ENCODE measurements at places on chromosomes 13 and 19.

DNA sequence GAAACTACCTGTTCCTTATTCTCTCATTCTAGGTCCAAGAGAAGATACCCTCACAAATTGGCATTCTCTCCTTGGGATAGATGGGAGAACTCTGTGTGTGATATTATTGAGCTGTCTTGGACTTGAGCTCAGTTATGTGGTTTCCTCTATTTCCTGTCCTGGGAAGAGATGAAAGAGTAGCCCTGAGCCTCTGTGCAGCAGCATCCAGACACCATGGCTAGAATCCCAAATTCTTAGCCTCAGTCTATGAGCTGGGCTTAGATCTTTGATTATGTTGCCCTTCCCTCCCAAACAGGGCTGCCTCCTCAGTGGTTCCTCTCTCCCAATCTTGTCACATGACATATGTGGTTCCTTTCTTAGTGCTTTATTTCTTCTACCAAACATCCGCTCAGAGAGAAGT, 290.7 kb downstream of the SPRY2 start:
- DNase-seq = no peak

DNA sequence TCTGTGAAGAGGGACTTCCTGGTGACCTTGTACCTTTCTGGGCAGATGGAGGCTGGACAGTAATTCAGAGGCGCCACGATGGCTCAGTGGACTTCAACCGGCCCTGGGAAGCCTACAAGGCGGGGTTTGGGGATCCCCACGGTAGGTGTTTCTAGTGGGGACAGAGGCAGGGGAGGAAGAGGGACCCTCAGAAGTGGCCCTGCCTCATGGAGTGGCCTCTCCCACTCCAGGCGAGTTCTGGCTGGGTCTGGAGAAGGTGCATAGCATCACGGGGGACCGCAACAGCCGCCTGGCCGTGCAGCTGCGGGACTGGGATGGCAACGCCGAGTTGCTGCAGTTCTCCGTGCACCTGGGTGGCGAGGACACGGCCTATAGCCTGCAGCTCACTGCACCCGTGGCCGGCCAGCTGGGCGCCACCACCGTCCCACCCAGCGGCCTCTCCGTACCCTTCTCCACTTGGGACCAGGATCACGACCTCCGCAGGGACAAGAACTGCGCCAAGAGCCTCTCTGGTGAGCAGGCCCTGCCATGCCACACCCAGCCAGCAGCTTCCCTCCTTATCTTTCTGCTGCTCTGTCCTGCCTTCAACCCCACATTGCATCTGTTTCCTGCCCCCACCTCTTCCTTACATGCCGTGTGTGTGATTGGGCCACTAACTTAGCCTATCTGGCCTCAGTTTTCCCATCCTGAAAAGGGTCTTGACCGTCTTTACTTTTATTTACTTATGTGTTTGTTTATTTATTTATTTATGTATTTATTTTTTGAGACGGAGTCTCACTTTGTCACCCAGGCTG, 7.3 kb downstream of the ANGPTL4 start:
- no peak for DNase-seq

GRCh38 chr19:29858621-29859020, 46.8 kb downstream of the CCNE1 start:
- no peak for DNase-seq

DNA sequence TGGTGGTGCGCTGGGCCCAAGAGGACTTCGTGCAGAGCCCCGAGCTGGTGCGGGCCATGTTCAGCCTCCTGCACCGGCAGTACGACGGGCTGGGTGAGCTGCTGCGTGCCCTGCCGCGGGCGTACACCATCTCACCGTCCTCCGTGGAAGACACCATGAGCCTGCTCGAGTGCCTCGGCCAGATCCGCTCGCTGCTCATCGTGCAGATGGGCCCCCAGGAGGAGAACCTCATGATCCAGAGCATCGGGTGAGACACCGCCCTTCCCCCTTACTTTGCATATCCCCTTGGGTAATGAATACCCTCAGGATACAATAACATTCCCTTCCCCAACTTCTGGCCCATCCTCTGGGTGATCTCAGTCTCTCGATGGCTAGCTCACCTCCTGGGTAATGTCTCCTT, 60.9 kb downstream of the RYR1 start:
- DNase-seq = no peak

DNA sequence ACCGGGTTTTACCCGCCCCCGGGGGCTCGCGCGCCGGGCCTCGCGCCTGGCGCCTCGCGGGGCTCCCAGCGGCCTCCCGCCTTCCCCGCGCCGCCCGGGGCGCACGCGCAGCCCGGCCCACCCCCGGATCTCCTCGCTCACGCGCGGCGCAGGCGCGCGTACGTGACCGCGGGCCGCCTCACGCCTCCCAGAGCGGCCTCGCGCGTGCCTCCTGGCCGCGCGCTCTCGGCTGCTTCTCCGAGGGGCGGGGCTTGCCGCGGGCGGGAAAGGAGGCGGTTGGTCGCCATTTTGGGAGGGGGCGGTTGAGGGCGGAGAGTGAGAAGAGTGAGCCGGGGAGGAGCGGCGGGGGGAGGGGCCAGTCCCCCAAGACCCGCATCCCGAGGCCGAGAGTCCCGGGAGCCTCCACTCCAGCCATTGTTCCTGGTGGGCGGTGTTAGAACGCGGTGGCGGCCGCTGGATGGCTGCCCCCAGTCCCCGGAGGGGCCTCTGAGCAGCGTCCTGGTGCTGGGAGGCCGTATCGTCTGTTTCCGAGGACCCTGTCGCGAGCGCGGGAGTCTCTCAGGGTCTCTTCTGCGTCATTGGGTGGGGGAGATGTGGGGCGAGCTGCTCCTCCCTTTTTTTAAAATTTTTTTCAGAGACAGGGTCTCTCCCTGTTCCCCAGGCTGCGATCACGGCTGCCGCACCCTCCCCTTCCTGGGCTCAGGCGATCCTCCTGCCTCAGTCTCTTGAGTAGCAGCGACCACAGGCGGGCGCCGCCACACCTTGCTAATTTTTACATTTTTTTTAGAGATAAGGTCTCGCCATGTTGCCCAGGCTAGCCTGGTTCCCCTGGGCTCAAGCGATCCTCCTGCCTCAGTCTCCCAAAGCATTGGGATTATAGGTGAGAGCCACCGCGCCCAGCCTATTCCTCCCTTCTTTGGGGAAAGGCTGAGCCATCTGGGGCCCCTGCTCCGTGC, at the start of gene ZNF541:
TSS of gene ZNF541 (minus strand) at position 78 of the 956 bp plus-strand sequence. CDS start 17,292 bp downstream, outside the sequence.
- peak; percentile 68 for DNase-seq

GRCh38 chr19:17865364-17866311, 5.9 kb downstream of the RPL18A start:
- DNase-seq = no peak

- DNase-seq = no peak
Measured at GRCh38 chr13:99384468-99384867, 77.3 kb upstream of the GPR183 start.

DNA sequence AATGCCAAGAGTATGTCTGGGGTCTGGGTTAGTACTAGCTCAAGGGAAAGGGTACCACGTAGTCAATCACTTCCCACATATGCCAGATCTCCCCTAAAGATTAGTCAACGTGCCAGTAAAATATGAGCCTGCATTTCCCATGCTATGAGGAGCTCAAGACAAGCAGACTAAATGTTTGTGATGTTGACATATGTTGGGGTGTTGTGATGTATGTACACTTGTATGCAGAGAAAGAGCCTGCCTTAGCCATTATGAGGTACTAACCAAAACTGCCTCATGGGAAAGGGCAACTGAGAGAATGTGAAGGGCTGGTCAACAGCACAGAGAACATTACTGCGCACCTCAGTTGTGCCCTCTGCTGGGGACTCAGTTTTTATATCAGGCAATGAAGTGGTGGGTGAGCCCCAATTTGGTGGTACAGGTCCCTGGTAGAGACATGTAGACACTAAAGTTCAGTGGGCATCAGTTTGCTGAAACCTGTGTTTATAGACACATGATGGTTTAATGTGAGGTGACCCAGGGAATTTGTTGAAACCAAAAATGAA, 287.0 kb downstream of the DCT start:
- no peak for DNase-seq

- no peak for DNase-seq
Measured at GRCh38 chr13:73210218-73210883, 151.5 kb downstream of the KLF5 start.

GRCh38 chr19:35260694-35261304, 8.0 kb upstream of the USF2 start:
- no peak for DNase-seq

DNA sequence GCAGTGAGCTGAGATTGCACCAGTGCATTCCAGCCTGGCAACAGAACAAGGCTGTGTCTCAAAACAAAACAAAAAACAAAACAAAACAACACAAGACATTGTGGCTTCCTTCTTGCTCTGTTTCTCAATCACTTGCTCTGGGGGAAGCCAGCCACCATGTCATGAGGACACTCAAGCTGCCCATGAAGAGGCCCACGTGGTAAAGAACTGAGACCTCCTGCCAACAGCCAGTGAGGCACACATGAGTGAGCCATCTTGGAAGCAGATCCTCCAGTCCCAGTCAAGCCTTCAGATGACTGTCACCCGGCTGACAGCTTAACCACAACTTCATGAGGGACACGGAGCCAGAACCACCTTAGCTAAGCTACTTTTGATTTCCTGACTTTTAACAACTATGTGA, 25.2 kb downstream of the CPT1C start:
- DNase-seq = no peak

GRCh38 chr19:39428283-39429112, 7.3 kb downstream of the RPS16 start:
- no peak for DNase-seq

DNA sequence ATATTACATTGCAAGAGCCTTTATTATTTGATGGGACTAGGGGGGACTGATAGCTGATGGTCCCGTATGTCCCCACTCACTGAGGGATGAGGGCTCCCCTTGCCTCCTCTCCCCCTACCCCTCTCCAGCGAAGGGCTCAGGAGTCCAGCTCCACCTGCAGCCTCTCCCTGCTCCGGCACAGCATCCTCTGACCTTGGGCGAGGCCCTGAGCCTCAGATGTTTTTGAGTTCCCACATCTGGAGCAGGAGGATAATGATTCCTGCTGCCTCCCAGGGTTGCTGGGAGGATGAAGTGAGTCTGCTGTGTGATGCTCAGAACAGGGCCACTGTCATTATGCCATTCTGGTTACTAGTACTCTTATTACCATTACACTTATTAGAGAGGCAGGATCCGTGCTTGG, 15.0 kb downstream of the PAK4 start:
- DNase-seq = no peak

DNA sequence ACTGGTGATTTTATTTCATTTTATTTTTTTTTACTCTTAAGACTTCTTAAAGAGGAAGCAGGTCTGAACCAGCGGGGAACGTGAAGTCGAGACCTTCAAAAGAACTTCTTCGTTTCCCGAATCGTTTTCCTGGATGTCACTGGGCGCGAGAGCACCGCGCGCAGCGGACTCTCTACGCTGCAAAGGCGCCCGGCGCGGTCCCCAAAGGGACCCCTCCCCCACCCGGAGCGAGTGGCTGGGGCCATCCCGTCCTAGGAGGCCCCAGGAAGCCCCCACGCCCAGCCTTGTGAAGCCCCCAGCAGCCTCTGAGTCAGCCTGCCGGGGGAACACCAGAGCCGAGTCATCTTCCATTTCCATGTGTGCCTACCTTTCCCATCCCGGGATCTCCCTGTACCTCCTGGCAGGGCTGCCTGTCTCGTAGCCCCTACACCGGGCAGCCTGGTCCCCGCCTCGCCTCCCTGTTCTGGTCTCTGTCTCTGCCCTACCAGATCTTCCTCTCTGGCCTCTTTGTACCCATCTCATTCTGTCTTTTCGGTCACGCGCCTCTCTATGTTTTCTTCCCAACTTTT, 608 bp downstream of the CD70 start:
- DNase-seq = no peak

DNA sequence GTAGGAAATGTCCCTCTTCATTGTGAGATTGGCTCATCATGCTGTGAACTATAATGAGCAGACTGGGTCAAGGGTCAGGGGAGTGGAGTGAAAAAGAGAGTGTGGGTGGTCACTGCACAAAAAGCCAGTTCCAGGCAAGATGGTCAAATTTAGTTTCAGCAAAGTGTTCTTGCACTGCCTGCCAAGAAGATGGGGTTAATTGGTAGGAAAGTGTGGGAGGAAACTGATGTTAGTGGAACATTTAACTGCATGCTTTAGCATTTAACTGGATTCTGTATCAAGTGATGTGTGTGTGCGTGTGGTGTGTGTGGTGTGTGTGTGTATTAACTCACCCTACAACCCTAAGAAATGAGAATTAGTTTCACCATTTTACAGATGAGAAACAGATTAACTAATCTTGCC, 131.6 kb downstream of the COG6 start:
- DNase-seq = no peak

DNA sequence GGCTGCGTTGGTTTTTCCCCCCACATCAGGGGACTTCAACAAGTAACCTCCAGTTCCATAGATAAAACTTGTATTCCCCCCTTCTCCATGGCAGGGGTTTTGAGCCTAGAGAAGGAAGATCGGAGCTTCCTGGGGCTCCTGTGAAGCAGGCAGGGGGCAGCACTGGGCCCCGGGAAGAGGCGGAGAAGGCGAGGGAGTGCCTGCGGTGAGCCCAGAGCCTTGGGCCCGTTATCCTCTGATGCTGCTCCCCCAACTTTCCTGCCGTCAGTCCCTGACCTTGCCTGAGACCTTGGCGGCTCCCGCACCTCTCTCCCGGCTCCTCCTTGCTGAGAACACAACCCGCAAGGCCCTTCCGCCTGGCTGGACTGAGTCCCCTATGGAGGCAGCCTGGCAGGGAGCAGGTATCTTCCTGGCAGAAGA, 2.5 kb downstream of the LIPE start:
- DNase-seq = no peak

DNA sequence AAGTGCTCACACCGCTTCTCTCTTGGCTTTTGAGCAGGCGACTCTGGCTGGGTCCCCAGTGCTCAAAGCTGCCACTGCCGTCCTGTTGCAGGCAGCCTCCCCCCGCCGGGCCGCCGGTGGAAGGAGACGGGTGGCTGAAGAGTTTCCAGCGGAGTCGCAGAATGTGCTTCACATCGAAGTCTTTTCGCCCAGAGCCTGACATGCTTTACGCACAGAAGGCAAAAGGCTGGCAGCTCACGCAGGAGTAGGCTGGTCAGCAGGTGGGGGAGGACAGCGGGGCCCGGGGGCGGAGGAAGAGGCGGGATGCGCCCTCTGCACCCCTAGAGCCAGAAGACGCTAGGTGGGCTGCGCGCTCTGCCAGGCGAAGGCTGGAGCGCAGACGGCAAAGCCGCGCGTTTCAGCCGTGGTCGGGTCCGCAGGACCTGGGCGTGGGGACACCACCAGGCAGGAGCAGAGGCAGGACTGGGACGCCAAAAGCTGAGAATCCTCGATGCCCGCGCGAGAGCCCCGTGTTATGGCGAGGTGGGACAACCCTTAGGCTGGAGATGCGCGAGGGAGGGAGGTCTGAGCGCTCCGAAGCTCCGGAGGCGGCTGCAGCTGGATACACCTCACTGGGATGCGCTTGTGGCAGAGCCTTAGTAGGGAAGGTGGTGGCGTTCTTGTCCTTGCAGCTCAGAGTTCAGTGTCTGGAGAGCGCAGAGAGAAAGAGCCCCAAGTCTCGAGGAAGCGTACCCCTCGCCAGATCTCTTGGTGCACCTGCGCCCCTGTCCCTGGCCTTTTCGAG, at the start of gene ATXN8OS:
TSS of gene ATXN8OS (plus strand) at position 329 of the 784 bp plus-strand sequence.
- no peak for DNase-seq

- no peak for DNase-seq
Measured at GRCh38 chr13:32733690-32734089, 147.4 kb downstream of the PDS5B start.

DNA sequence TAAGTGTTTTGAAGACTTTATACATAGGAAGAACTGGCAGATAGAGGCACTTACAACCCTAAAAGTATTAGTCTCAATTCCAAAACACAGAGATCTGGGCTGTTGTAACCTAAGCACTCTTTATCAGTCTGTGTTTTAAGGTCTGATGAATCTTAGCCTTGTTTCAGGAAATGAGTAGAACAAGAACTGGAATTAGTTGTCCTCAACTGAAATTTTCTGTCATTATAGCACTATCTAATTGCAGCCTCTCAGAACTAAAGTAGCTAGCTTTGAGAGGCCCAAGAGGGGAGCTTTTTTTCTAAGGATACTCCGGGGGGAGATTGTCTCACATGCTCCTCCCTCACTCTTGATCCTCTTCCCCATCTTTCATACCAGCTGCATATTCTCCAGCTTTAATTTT, 13.1 kb downstream of the HNRNPM start:
- DNase-seq = no peak

Measured in stimulated activated CD4-positive, alpha-beta T cell treated with anti-CD3 and anti-CD28 coated beads, Interleukin-1b, Interleukin-23, amount 100 ng/mL, for 1 hour (primary cell).